GM12892 (cell line): ENCODE measurements at places on chromosomes 1 and 21.

GRCh38 chr1:231392389-231393131 is 29.5 kb downstream of the EGLN1 start:
- DNase-seq, result no peak

GRCh38 chr1:200908191-200908868 is 13.6 kb downstream of the INAVA start:
- no peak for DNase-seq

DNA sequence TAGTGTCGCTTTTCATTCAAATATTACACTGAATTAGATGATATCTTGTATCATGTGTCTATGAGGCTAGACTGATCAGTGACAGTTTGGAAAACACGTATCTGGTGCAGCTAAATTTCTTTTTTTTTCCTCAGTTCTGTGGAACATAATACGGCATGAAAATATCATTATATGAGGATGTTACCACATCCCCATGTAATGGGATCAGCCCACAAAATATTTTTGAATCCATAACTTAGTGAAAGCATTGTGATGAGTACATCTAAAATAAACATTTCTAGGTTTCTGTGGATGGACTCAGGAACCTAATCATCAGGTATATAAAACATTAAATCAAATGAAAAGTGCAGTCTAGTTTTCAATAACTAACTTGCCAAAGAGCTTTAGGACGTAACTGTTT is 356.3 kb downstream of the USP25 start:
- no peak for DNase-seq

GRCh38 chr1:43034778-43035177 is 76.1 kb upstream of the SLC2A1 start:
- no peak for DNase-seq

DNA sequence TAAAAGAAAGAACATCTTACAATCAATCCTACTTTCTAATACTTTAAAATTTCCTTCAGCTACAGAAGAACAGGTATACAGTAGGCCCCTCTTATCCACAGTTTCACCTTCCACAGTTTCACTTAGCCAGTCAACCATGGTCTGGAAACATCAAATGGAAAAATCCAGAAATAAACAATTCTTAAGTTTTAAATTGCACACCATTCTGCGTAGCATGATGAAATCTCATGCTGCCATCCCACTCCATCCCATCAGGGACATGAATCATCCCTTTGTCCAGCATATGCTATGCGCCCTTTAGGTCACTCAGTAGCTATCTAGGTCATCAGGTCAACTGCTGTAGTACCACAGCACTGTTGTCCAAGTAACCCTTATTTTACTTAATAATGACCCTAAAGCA is 67.7 kb downstream of the HSF2BP start:
- no peak for DNase-seq

DNA sequence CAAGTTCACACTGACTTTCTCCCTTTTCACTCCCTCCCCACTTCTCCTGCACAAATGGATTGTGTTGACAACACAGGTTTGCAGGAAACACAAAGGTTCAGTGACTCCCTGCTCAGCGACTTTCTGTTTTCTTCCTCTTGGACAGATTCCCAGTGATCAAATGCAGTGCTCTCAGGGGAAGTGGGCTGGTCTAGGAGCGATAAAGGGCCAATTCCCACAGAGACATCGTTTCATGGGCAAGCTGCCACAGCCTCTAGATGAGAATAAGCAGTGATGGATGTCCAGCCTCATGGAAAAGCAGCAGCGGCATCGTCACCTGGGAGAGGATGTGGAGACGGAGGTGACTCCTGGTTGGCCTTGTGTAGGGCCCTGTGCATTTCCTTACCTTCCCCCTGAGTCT is 30.6 kb downstream of the FYB2 start:
- no peak for DNase-seq

DNA sequence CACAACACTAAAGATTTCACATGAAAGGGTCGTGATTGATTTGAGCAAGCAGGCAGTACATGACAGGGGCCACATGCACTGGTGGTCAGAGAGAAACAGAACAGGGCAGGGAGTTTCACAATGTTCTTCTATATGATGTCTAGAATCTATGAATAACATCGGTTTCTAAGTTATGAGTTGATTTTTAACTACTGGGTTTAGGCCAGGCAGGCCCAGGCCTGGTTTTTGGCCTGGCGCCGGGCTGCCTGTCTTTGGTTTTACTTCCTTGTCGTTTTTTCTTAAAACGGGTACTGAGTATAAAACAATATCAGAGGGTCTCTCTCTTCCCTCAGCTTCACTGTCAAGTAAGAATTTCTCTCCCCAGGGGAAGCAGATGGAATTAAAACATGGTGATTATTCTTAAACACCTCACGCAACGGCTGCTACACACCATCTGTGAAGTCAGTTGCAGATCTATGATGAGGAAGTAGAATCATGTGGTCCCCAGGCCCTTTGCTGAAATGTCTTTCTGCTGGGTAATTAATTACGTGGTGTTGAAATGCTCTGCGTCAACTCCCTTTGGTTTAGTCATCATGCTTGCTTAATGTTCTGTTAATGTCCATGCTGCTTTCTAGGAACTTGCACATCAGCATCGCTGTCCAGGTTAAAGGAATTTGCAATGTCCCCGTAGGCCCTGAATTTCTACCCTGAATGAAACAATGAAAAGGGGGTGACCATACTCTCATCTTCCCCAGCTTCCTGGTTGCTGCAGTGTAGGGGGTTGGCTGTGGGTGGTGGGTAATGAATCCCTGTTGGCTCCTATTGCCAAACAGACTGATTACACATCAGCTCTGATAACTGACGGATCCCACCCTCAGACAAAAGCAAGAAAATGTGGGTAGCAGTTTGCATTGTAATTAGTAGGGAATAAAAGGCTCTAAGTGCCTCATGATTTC is 70.3 kb downstream of the SERINC2 start:
- no peak for DNase-seq

DNA sequence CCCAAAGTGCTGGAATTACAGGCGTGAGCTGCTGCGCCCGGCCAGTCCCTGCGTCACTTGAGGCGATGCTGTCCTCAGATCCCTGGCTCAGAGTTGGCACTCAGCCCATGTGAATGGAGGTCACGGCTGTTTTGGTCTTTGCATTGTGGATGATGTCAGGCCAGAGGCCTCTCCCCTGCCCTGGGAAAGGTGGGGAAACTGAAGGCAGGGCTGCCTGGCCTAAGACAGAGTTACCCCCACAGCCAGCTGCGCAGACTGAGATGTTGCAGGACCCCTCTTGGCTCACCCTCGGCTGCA is 821 bp downstream of the MASP2 start:
- no peak for DNase-seq

GRCh38 chr1:225885336-225885735 is 3.2 kb upstream of the TMEM63A start:
- DNase-seq, result no peak

DNA sequence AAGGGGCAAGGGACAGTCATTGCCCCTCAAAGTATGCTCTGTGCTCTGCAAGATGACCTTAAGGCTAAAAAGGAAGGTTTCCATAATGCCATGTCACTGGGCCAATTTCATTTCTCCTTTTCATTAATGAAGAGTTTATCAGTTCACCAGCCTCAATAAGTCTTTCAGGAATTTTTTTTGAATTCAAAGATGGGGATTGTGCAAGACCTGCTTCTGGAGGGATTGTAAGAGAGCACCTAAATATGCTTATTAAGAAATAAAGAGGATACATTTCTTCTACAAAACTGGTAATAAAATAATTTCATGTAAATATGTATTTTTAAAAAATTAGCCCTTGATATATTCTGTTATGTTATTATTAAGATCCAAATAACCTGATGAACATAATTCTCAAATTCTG is 86.8 kb upstream of the RGS4 start:
- no peak for DNase-seq

DNA sequence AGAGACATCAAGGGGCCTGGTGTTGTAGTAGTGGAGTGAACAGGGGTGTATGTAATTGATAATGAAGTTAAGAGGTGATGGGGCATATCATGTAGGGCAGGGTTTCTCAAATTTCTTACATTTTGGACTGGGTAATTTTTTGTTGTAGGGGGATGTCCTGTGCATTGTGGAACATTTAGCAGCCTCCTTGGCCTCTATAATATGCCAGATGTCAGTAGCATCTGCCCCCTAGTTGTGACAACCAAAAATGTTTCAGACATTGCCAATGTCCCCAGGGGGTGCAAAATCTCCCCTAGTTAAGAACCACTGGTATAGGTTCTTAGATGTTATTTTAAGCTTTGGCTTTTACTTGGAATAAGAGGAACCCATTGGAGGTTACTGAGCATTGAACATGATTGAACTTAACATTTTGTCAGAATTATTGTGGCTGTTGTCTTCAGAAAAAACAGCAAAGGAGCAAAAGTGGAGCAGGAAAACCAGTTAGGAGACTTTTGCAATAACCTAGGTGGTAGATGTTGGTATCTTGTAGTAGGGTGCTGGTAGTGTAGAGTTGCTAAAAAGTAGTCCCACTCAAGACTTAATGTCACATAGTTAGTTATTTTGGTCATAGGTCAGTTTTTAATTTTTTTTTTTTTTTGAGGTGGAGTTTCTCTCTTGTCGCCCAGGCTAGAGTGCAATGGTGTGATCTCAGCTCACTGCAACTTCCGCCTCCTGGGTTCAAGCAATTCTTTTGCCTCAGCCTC is 6.2 kb downstream of the ZNF326 start:
- DNase-seq, result no peak

DNA sequence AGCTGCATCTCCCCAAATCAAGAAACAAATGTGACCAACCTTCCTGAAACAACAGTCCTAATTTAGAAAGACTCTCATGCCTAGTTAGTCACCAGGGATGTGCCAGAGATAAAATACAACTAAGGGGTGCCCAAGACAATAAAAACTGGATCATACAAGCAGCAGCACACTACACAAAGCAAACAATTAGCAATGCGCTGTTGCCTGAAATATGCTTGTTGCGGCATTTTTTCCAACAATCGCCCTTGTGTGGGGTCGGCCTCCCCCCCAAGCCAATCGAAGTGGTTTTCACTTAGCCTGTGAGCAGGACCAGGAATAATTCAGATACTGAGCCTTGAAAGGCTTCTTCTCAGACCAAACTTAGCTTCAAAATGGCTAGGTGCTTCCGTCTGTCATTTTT is 1.4 kb upstream of the STMN1 start:
- no peak for DNase-seq

DNA sequence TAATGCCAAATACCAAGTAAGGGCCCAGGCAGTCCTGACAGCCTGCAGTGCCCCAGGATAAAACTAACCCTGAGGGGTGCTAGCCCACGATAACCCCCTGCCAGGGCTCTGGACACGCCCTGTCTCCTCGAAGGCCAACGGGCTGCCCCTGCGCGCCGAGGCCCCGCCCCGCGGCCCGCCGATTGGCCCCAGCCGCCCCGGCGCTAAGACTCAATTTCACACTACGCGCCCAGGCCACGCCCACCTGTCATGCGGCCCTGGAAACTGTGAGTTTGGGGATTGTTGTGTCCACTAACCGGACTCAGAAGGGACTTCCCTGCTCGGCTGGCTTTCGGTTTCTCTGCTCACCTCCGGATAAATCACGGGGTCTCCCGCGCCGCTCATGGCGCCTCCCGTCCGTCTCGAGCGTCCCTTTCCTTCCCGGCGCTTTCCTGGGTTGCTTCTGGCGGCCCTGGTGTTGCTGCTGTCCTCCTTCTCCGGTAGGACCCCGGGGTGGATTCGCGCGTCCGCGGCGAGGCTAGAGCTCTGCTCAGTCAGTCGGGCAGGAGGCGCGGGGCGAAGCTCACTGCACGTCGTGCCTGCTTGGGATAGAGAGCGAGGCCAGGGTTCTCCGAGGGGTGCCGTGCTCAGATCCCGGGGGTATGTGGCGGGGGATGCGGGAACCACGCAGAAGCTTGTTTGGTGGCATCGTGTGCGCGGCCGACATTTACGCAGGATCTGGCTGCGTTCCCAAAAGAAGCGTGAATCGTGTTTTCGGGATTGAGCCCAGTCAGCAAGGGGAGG is at the start of gene CR1L:
Gene CR1L, plus strand, starts transcription at position 282 of the 783 bp plus-strand sequence. Its CDS starts 101 bp downstream, at position 383.
- peak; percentile 49 for DNase-seq

- DNase-seq, result no peak
Measured at GRCh38 chr1:214475746-214476145, 75.7 kb downstream of the PTPN14 start.

- DNase-seq, result no peak
Measured at GRCh38 chr1:103948526-103948925, 198.8 kb downstream of the AMY1C start.

DNA sequence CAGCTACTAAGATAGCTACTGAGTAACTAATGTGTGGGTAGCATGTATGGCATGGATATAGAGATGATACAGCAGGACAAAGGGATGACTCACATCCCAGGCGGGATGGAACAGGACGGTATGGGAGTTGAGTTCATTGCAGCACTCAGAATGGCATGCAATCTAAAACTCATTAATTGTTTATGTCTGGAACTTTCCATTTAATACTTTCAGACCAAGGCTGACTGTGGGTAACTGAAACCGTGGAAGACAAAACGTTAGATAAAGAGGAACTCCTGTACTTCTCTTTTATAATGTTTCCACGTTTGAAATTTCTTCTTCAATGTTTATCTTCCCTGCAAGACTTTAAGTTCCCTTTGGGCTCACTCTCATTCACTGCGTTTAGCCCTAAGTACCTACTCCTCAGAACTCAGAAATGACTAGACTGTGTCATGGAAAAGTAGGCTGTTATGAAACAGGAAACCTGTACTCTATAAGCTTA is 151.9 kb downstream of the MAGI3 start:
- no peak for DNase-seq

GRCh38 chr1:25021591-25022215 is 91.6 kb upstream of the RUNX3 start:
- no peak for DNase-seq

DNA sequence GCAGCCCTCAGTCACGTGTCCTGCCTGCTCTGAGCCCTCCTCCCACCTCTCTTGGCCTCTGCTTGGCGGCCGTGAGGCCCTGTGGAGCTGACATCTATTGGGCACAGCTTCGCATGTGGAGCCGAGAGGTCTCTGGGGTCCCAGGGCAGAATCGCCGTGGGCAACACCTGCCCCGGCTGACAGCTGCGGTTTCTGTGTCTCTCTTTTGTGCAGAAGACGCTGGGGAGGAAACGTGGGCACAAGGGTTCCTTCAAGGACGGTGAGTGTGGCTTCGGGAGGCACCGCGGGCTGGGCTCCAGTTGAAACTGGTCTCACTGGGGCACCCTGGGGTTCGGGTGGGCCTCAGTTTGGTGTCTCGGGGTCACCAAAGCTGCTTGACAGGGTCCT is 11.5 kb downstream of the ARHGEF16 start:
- DNase-seq, result no peak

DNA sequence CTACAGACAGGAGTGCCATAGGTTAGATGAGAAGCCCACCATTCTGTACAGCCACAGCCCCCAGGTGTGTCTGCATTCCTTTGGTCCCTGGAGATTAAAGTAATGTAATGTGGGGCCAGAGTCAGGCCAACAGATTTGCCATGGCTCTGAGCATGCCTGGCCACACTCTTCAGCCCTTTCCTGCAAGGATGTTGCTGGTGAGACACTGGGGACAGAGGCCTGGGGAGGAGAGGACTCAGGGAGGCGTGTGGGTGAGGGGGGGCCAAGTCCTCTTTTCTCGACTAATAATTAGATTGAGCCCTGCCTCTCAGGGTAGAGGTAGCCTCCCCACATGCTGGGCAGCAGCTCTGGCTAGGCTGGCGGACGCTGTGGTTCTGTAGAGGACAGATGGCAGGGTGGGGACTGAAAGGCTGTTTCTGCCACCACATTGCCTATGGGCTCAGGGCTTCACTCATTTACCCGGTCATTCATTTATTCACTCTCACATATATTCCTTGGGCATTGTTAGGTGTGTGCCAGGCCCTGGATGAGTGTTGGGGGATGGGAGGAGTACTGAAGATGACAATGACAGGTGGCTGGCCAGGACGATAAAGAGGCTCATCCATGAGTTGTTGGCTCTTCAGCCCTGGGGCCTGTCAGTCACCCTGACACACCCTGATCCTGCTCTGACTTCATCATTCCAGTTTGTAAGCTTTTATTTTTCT is 7.1 kb upstream of the PRCC start:
- DNase-seq, result no peak

GRCh38 chr1:64655861-64656260 is 89.0 kb upstream of the RAVER2 start:
- no peak for DNase-seq
